ENCODE measurements at places on chromosomes 7 and 10.

DNA sequence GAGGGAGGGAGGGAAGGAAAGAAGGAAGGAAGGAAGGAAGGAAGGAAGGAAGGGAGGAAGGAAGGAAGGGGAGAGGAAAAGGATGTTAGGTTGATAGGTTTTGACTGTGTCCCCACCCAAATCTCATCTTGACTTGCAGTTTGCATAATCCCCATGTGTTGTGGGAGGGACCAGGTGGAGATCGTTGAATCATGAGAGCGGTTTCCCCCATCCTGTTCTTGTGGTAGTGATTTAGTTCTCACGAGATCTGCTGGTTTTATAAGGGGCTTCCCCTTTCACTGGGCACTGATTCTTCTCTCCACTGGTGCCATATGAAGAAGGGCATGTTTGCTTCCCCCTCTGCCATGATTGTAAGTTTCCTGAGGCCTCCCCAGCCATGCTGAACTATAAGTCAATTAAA, 15.1 kb upstream of the NUDCD3 start:
- DNase-seq: no peak

- no peak for DNase-seq
These were observed 1.5 kb downstream of the STOX1 start for GRCh38 chr10:68828833-68829232.

- DNase-seq: no peak
These were observed 6.6 kb upstream of the SERPINE1 start for GRCh38 chr7:101120315-101120714.

DNA sequence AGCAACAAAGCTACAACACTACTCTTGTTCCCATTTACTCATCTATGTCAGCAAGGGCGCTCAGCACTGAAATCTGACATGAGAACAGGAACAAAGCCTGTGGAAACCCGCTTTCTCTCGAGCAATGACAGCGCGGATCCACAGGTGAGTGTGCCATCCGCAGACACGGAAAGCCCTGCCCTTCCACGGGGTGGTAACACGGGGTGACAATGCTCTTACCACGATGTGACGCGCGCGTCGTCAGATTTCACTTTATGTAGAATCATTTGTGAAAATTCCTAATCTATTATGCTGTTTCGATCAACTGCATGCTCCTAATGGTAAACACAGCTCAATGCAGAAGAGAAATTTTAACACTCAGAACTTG, 34.4 kb downstream of the ZFAND2A start:
- no peak for DNase-seq

DNA sequence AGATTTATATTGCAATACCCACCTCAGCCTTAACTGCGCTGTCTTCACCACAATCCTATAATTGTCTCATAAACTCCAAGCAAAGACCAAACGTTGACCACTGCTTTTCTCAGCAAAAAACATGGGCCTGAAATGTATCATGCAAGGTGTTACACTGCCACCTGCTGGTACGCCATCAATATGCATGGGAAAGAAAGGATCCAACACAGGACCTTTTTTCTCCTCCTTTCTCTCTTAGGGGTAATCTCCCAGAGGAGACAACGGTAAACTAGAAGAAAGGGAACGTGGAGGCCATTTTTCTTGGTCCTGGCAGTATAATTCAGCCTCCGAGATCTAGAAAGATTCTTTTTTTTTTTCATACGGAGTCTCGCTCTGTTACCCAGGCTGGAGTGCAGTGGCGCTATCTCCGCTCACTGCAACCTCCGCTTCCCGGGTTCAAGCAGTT, 79.1 kb upstream of the MPP7 start:
- peak; percentile 58 for DNase-seq

DNA sequence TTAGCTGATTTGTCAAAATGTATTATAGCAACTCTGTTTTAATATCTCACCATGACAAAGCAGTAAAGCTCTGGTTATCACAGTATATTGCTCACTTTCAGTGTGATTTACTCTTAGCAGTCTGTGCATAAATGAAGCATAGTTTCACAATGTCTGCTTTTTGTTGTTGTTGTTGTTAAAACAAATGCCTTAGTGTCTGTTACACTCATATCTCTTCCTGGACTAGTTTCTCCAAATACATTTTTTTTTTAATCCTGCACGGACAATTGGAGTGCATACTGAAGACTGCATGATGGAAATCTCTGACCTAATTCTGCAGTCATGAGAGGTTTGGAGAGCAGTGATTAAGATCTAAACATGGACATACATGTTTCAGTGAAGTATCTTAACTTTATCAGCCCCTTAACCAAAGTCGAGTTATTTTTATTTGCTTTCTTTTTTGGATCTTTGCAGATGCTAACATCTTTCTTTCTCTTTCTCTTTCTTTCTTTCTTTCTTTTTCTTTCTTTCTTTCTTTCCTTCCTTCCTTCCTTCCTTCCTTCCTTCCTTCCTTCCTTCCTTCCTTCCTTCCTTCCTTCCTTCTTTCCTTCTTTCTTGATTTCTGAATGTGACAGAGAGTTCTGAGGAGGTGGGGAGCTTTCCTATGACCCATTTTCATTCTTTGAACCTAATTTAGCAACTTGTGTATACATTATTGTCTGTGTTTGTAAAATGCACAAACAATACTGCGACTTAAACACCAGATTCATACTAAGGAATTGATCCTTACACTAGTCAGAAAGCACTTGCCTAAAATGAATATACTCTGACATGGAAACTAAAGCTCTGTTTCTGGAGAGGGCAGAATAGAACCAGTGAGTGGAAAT, 161.5 kb upstream of the AGR3 start:
- DNase-seq: no peak

- peak; percentile 86 for DNase-seq
These were observed 10.9 kb downstream of the PWWP2B start for GRCh38 chr10:132407846-132408278.

DNA sequence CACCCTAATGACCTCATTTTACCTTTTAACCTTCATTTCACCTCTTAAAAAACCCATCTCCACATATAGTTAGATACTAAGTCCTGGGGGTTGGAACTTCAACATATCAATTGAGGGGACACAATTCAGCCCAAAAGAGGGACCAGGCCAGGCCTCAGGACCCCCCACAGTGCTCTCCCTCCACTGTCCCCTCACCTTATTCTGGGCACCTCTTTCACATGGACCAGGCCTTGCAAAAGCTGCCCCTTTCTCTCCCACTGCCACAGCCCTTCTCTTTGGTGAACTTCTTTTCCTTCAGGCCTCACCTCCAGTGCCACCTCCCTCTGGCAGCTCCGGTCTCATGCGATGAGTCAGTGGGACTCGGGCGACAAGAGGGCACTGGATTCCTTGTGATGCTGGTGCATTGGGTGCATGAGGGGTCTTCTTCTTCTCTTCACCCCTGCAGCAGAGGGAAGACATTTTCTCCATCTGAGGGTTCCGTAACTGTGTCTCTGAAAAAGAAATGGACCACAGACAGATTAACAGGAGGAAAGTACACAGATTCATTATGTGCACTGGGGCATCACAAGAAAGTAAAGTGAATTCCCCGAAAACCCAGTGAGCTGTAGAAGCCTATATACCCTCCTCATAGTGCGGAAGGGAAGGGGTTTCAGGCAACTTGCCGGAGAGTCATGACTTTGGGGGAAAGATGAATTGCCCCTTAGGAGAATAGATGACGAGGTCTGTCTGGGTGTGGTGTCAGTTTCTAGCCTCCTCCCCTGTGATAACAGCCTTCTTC, 288.7 kb upstream of the IGFBP3 start:
- no peak for DNase-seq

DNA sequence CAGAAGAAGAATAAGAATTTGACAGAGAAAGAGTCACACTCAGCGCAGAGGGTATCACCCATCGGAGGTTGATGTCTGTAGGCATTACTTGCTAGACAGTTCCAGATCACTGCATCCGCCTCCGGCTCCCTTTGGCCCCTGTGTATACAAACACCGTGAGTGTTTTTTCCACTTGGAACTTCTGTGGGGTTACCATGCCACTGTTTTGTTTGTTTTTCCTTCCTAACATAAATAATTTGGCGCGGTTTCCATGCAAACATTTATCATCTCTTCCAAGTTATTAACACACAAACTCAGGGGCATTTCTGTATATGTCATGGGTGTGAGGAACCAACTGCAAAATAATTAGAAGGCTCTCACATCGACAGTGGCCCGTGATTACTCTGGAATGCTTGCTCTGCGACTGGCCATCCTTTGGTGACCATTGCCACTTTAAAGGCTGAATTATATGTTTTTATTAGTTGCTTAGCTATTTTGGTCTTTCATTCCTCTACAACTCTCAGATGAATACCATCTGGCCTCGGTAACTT, 612.2 kb upstream of the MKI67 start:
- no peak for DNase-seq

- no peak for DNase-seq
These were observed 217.6 kb downstream of the TCERG1L start for GRCh38 chr10:131093795-131094366.

- no peak for DNase-seq
These were observed 272.7 kb downstream of the CELF2 start for GRCh38 chr10:11290156-11290890.

GRCh38 chr7:16543456-16543855, 16.8 kb downstream of the LRRC72 start:
- no peak for DNase-seq

- DNase-seq: peak; percentile 90
These were observed 49.5 kb downstream of the NEURL1 start for GRCh38 chr10:103542764-103543616.

GRCh38 chr7:47047384-47047783, 534.5 kb downstream of the TNS3 start:
- no peak for DNase-seq

DNA sequence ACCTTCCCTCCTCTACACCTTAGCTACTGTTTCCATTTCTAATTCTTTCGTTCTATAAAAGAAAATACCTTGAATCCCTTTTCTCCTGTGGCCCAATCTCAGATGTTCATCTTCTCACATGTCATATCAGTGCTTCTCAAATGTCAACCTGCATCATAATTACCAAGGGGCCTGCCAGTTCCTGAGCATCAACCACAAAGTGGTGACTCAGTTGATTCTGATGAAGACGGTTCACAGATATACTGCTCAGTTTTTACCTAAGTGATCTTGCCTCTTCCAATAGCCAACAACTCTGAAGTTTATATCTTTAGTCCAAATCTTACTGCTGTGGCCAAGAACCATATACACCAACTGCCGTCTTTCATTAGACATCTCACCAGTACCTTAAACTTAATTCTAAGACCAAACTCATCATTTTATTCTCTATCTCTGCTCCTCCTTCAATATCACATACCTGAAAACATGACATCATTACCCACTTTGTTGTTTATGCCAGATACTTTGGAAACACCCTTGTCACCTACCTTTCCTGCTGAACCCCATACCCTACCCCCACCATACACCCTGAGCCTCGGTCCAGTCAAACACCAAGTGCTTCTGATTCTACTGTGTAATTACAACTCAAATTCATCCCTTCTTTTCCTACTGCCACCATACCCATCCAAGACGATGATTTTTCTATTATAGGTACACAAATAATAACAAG, 115.5 kb downstream of the LMBR1 start:
- no peak for DNase-seq

DNA sequence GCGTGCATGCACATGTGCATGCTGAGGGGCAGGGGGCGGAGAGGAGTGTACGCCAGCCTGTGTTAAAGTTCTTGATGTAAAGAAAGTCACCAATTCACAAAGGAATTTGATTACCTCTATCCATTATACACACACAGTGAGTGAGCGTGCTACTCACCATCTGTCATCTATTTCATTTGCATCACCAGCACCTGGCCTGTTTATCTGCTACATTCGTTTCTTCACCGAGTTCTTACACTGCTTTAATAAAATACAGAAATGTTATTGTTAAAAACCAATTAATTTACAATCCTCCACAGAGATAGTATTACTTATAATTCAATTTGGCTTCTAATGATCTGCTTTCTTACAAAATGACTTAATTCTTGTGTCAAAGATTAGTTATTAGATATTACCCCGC, 32.6 kb downstream of the NEUROD6 start:
- DNase-seq: no peak

- DNase-seq: no peak
These were observed 63.9 kb downstream of the WDFY4 start for GRCh38 chr10:48748573-48748972.

DNA sequence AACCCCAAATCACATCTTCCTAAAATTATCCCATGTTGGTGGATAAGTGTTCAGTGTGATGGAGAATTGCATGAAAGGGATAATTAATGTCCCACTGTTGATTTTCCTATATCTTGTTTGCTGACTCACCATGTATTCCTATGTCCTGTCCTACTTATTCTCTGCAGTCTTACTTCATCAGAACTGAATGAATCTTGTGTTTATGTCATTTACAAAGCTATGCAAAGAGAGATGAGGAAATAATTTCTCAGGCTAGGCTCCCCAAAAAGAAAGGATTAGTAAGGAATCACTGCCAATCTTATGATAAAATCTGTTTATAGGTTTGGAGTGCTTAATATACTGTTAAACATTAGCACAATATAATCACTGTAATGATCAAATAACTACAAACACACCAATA, 360.8 kb downstream of the CRPPA start:
- no peak for DNase-seq

- peak; percentile 83 for DNase-seq
These were observed 4.1 kb upstream of the C10orf120 start for GRCh38 chr10:122703483-122704448.

DNA sequence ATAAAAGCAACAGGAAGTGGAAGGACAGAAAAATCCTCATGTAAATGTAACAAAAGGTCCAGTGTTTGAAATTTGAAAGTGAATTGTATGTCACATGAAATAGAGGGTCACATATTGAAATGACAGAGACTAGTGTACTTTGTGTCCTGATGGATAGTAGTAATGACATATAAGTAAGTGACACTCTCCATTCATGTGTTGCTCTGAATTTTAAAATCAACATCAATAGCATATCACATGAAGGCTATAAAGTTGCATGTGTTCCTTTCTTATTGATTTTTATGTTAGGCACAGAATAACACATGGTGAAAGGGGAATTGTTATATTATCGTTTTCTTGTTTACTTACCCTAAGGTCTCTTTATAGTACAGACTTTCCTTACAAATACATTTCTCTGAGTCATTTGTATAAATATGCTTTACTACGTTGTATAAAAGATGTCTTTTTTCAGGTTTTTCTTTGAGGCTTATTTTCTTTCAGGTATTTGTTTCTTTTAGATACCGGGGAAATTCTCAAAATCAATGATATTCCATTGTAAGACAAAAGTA, 104.6 kb upstream of the CACNA2D1 start:
- DNase-seq: no peak

DNA sequence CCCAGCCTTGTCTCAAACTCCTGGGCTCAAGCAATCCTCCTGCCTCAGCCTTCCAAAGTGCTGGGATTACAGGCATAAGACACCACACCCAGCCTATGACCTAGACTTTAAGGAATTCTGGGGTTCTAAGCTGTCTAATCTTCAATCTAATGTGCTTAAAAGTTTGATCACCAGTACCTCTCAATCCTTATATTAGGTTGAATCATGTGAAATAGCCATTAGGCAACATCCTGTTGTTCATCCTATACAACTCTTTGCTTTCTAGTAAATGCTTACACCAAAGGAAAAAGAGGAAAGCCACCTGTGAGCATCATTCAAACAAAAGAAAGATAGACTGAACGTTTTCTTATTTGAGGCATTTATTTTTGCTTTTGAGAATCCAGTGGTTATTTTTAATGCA, 56.0 kb downstream of the ATOH7 start:
- DNase-seq: no peak

Measured in NCI-H510A treated with DMSO at 0.1 percent for 48 hours (cell line).